ENCODE measurements at places on chromosomes 6 and 20. TPM values are rescaled to one million over a fixed set of nuclear protein-coding genes. Genes with fewer than 3 reads are reported as not detected.

CD24 gene
- 95.1 TPM for total RNA-seq

GRCh38 chr6:114106020-114106419 lies 135.1 kb upstream of the HDAC2 start:
- no peaks in the 10 kb centered on the region for H3K36me3 ChIP-seq
- H3K27me3 ChIP-seq = no peaks in the 10 kb centered on the region
- no peak overlapping the region for H3K4me3 ChIP-seq

ZNF318 gene
- total RNA-seq = 9.8 TPM

DNA sequence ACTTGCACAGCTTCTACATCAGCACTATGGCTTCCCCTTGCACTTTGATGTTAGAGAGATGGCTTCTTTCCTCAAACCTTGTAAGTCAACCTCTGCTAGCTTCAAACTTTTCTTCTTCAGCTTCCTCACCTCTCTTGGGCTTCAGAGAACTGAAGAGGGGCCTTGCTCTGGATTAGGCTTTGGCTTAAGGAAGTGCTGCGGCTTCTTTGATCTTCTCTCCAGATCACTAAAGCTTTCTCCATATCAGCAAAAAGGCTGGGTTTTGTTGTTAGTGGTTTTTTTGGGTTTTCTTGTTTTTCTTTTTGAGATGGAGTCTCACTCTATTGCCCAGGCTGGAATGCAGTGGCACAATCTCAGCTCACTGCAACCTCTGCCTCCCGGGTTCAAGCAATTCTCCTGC lies 24.0 kb downstream of the CDK5RAP1 start:
- no peak for DNase-seq
- H3K27me3 ChIP-seq = no peaks in the 10 kb centered on the region
- H3K27ac ChIP-seq = no peak overlapping the region
- peaks cover 18% of the 10 kb centered on the region for H3K4me1 ChIP-seq
- H3K4me3 ChIP-seq = no peak overlapping the region

UCKL1 gene
- 33.4 TPM for total RNA-seq

SYCP2 gene
- 0.27 TPM for total RNA-seq

GRCh38 chr6:117956386-117956785 lies 49.3 kb downstream of the SLC35F1 start:
- peaks cover 4% of the 10 kb centered on the region for H3K4me1 ChIP-seq
- H3K36me3 ChIP-seq = no peaks in the 10 kb centered on the region
- peak; percentile 45 for DNase-seq
- H3K27ac ChIP-seq = peak overlapping the region; percentile 5
- no peak overlapping the region for H3K4me3 ChIP-seq

SMOC2 gene
- total RNA-seq = 0.93 TPM

GRCh38 chr6:34021554-34022190 lies 124.2 kb downstream of the GRM4 start:
- no peaks in the 10 kb centered on the region for H3K4me1 ChIP-seq
- DNase-seq = no peak
- no peak overlapping the region for H3K27ac ChIP-seq
- H3K27me3 ChIP-seq = peaks cover 5% of the 10 kb centered on the region

SLC17A3 gene
- not detected for total RNA-seq

TRMT6 gene
- total RNA-seq = 14.4 TPM

DNA sequence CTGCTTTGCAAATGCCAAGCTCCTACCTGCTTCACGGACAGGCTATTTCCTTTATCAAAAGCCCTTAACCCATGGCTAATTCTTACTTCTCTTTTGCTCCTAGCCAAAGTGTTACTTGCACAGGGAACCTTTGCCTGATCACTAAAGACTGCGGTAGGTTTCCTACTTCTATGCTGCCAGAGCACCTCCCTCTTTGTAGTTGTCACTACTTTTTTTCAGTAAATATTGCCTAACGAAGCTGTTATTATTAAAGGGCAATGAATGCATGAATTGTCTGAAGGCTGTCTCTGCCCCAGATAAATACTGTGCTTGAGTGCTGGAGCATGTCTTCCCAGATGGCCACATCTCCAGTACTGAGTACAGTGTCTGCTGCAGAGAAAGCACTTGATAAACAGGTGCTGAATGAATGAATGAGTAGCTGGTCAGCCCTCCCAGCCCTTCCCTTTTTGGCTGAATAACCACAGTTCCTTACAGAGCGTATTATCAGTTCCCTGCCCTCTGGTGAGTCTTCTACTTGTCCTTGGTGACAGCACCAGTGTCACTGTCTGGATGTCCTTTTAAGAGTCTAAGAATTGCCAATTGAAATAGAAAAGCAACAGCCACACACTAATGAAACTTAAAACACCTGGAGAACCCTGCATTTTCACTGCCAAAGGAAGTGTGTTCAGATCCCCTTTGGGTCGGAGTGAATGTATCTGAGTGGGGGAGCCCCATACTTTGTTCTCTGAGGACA lies 73.6 kb upstream of the TRAF3IP2 start:
- H3K36me3 ChIP-seq = peaks cover 7% of the 10 kb centered on the region
- H3K4me1 ChIP-seq = peaks cover 8% of the 10 kb centered on the region
- DNase-seq = no peak
- no peaks in the 10 kb centered on the region for H3K27me3 ChIP-seq
- H3K4me3 ChIP-seq = no peak overlapping the region

DNA sequence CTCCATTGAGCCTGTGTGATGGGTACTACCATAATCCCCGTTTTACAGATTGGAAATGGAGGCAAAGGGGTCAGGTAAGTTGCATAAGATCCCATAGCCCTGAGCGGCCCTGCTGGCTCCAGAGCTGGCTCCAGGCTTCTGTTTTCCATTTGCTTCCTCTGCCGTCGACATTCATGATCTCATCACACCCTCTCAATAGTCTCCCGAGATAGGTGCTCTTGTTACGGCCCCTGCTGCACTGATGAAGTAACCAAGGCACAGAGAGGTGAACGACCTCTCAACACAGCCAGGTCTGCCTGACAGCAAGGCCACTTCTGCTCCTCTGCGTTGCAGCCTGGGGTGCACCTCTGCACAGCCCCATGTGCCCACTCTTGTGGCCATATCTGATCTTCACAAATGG lies 16.9 kb downstream of the CDH22 start:
- H3K27me3 ChIP-seq = peaks cover 13% of the 10 kb centered on the region
- H3K4me3 ChIP-seq = no peak overlapping the region
- no peaks in the 10 kb centered on the region for H3K36me3 ChIP-seq
- no peak for DNase-seq
- no peaks in the 10 kb centered on the region for H3K4me1 ChIP-seq

DNA sequence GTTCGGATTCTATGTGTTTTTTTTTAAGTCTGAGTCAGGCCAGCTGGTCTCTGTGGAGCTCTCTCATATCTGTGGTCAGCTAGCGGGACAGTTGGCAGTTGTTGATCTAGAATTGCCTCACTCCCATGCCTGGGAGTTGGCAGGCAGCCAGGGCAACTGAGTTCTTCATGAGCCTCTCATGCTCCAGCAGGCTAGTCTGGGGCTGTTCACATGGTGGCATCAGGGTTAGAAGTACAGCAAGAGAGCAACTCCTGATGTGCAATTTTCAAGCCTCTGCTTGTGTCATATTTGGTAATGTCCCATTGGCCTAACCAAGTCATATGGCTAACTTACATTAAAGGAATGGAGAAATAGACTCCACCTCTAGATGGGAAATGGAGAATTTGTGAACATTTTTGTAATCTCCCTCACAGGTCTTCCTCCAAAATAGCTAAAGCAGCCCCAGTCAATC lies 6.7 kb upstream of the IFT52 start:
- H3K27ac ChIP-seq = no peak overlapping the region
- peaks cover 3% of the 10 kb centered on the region for H3K27me3 ChIP-seq
- peak; percentile 95 for DNase-seq
- H3K4me1 ChIP-seq = peaks cover 10% of the 10 kb centered on the region
- H3K4me3 ChIP-seq = no peak overlapping the region

DDX43 gene
- not detected for total RNA-seq

DNA sequence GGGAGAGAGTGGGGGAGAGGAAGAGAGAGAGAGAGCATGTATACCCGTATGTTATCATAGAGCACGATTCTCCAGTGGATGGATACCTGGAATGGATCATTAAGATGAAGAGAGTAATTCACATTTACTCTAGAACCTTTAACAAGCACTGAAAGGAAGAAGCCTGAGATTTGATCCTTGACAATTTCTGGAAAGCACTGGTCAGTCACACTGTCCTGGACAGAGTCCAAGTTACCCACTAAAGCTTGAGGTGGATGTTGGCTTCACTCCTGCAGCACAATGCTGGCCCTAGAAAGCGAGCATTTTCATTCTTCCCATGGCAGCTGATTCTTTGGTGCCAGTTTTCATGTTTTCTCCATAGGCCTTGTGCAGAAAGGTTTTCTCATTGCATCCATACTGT lies 25.6 kb downstream of the NFYA start:
- no peaks in the 10 kb centered on the region for H3K27me3 ChIP-seq
- peak; percentile 17 for DNase-seq
- no peak overlapping the region for H3K4me3 ChIP-seq
- peaks cover 23% of the 10 kb centered on the region for H3K4me1 ChIP-seq
- peak overlapping the region; percentile 50 for H3K27ac ChIP-seq

DNA sequence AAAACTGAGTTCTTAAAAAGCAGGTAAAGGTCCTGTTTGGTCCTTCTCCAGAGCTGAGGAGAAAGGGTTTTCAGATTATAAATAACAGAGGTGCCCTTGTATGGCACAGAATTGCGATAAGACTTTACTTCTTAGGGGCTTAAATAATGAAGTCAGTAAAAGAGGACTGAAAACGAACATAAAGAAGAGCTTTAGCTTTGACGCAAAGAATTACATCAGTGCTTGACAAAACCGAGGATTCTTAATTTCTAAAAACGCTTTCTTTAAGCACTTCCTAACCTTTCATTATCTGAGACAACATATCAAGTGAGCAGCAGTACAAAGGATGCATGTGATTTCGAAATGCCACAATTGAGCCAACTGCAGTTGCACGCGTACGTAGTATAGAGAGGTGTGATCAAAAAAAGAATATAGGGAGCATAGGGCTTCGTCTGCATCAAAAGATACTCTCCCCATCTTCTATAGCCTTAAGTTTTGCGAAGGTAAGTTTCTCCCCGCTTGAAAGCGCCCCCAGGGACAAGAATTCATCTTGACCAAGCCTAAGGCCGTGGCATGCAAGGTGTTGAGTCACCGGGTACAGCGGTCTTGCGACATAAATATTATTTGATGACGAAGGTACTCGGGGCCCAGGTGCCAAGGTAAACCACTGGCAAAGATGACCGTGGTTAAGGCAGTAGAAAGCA lies 778 bp upstream of the LOC128125822 start:
- H3K4me3 ChIP-seq = peak overlapping the region; percentile 80
- peaks cover 14% of the 10 kb centered on the region for H3K4me1 ChIP-seq
- peak; percentile 83 for DNase-seq
- H3K36me3 ChIP-seq = peaks cover 4% of the 10 kb centered on the region
- H3K27ac ChIP-seq = peak overlapping the region; percentile 97

TRIM40 gene
- not detected for total RNA-seq

DNA sequence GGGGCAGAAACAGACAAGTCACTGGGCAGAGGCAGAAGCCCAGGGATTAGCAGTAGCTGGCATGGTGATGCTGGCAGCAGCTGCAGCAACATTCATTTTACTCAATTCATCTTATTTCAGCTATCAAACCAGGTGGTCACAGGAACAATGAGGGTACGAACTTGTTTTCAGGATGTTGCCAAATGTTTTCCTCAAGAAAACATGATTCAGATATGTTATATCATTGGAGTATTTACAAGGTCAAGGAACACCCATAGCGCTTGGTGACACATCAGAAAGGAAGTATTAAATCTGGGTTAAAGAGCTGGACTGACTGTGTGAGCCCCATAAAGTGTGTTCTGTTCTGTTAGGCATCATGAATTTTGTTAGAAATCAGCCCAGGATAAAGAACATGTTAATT lies 456.9 kb upstream of the ID4 start:
- no peak overlapping the region for H3K4me3 ChIP-seq
- H3K36me3 ChIP-seq = no peaks in the 10 kb centered on the region
- H3K27me3 ChIP-seq = no peaks in the 10 kb centered on the region
- H3K27ac ChIP-seq = no peak overlapping the region
- H3K4me1 ChIP-seq = no peaks in the 10 kb centered on the region

GRCh38 chr20:60297649-60298048 lies 339.4 kb downstream of the CDH26 start:
- H3K27ac ChIP-seq = no peak overlapping the region
- no peak for DNase-seq
- H3K36me3 ChIP-seq = no peaks in the 10 kb centered on the region
- H3K4me1 ChIP-seq = no peaks in the 10 kb centered on the region
